Lung (tissue), 17 donors: ENCODE measurements at places on chromosomes 1 and 21. TPM values are rescaled to one million over a fixed set of nuclear protein-coding genes. Genes with fewer than 3 reads are reported as not detected.

Gene KRTAP24-1
- not detected for total RNA-seq

Gene PDPN
- 27.9 TPM for total RNA-seq

Gene KRTAP12-2
- not detected for total RNA-seq

Gene LCE3D
- not detected for total RNA-seq

Gene PLA2G2D
- not detected for total RNA-seq

Gene GPR89A
- total RNA-seq, result 16.7 TPM

Gene ENTREP3
- total RNA-seq, result 9.0 TPM

Gene ANXA9
- 1.0 TPM for total RNA-seq

Gene SPRR2B
- total RNA-seq, result not detected

Gene PDC
- total RNA-seq, result not detected

Gene DYRK3
- 13.0 TPM for total RNA-seq

Gene CAPZB
- 94.7 TPM for total RNA-seq

Gene IL20
- total RNA-seq, result not detected

Gene OR2T27
- not detected for total RNA-seq

Gene FAM131C
- not detected for total RNA-seq

Gene DMAP1
- total RNA-seq, result 36.6 TPM

Gene TPR
- 128 TPM for total RNA-seq

Gene HPDL
- 0.80 TPM for total RNA-seq

Gene CFHR3
- total RNA-seq, result 1.5 TPM

Gene BTBD19
- 7.0 TPM for total RNA-seq

Gene NR1I3
- not detected for total RNA-seq

Gene LMX1A
- not detected for total RNA-seq

Gene KCNA3
- total RNA-seq, result 5.4 TPM

Gene AMY1C
- 22.2 TPM for total RNA-seq

Gene KCNE2
- total RNA-seq, result not detected

Gene ID3
- 192 TPM for total RNA-seq

Gene SPRR3
- not detected for total RNA-seq

Gene ACKR1
- total RNA-seq, result 40.9 TPM

Gene DNAJC28
- total RNA-seq, result 1.3 TPM

Gene RAB3B
- 0.18 TPM for total RNA-seq

Gene ADGRL4
- total RNA-seq, result 16.1 TPM

Gene AMY2A
- total RNA-seq, result 0.71 TPM

Gene SMPDL3B
- 17.6 TPM for total RNA-seq

Gene LIN9
- 2.6 TPM for total RNA-seq

Gene CRYAA
- not detected for total RNA-seq

Gene S100A14
- total RNA-seq, result 78.5 TPM

Gene SYCP1
- total RNA-seq, result not detected

Gene ACBD6
- total RNA-seq, result 36.7 TPM

Gene GLMP
- total RNA-seq, result 71.0 TPM

Gene SPRR1A
- total RNA-seq, result not detected

Gene HSPB7
- total RNA-seq, result 34.2 TPM

Gene CORT
- total RNA-seq, result not detected

Gene PACC1
- total RNA-seq, result 6.5 TPM

Gene IL12RB2
- total RNA-seq, result 0.40 TPM

Gene CR1L
- 1.3 TPM for total RNA-seq

Gene OR14K1
- total RNA-seq, result not detected

Gene B3GALT2
- 8.8 TPM for total RNA-seq

Gene UMODL1
- total RNA-seq, result 0.28 TPM

Gene SNX7
- total RNA-seq, result 24.8 TPM

Gene ANGPTL3
- total RNA-seq, result 0.06 TPM

Gene NR5A2
- total RNA-seq, result 8.5 TPM

Gene VPS26C
- 61.1 TPM for total RNA-seq

Gene AMY1B
- 4.4 TPM for total RNA-seq

Gene LCE1B
- not detected for total RNA-seq
